Glutamatergic neuron (in vitro differentiated cells): ENCODE measurements at places on chromosomes 4 and X.
A peak's percentile ranks its signal among the peaks of the same experiment; 100 is the strongest.

GRCh38 chrX:12139934-12140611, 1.8 kb downstream of the FRMPD4 start:
- no peak for DNase-seq

- no peak for DNase-seq
Measured at GRCh38 chr4:74471264-74471663, 26.3 kb downstream of the AREG start.

- no peak for DNase-seq
Measured at GRCh38 chrX:131942034-131942433, 81.1 kb upstream of the STK26 start.

DNA sequence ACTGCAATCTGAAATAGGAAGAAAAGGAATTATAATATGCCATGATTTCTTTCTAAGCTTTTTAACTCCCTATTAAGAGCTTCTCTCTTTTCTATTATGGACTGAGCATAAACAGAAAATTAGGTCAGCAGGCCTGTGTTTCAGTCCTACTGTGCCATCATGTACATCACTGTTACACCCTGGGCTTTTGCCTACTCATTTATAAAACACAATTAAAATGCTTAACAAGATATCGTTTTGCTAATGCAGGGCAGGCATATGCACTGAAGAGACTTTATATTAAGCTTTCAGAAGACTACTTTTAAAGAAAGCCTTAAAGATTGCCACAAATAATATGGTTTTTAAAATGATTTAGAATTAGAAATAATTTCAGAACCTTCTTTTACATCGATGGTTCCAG, 828 bp upstream of the BBS12 start:
- no peak for DNase-seq

DNA sequence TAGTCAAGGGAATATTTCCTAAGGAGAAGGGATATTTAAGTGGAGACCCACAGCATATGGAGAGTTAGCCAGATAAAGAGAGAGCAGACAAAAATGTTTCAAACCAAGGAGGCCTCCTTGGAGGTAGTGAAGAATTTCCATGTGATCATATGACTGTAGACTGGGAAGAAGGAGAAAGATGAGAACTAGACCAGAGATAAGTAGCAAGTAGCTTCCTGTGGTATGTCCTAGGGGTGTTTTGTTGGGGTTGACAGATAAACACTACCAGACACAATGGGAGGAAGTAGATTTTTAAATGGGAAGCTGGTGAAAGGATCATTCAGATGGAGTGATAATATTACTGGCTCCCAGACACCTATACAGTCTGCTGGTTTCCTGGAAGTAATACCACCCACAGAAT, 13.6 kb downstream of the SYAP1 start:
- no peak for DNase-seq

DNA sequence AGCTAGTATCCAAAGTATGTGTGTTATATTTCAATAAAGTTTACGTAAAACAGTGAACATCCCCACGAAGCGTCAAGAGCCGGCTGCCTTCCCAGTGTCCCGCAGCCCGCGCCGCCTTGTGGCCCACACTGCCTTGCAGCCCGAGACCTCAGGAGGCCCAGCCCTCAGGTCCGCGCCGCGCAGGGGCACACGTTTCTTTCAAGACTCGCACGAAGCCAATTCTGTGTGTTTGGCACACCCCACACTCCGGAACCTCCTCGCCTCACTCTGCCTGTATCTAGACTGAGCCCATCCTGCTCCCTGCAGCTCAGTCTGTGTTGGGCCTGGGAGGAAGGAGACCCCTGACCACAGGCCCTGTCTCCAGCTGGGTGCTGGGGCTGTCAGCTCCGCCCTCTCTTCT, 5.8 kb downstream of the LRPAP1 start:
- DNase-seq = no peak

- peak; percentile 73 for DNase-seq
Measured at GRCh38 chrX:153878969-153879653, 6.9 kb downstream of the L1CAM start.

DNA sequence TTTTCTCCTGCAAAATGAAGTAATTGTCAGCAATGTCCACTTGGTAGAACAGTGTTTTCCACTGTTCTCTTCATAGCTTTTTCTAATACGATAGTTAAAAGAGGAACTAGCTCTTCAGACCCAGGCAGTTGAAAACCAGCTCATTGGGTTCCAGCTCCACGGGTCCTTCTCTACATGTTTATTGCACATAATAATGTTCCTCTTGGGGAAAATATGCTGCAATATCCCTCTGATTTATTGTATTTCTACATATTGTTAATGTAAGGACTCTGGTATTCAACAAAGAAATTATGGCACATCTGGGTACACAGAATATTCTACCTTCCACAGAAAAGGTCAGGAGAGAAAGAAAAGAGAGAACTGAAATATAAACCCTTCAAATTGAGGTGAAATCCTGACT, 473.4 kb downstream of the TRIML1 start:
- DNase-seq = no peak

- DNase-seq = no peak
Measured at GRCh38 chr4:184097241-184097605, 120.5 kb downstream of the ENPP6 start.

- DNase-seq = no peak
Measured at GRCh38 chrX:24025741-24026403, 1.1 kb downstream of the KLHL15 start.

DNA sequence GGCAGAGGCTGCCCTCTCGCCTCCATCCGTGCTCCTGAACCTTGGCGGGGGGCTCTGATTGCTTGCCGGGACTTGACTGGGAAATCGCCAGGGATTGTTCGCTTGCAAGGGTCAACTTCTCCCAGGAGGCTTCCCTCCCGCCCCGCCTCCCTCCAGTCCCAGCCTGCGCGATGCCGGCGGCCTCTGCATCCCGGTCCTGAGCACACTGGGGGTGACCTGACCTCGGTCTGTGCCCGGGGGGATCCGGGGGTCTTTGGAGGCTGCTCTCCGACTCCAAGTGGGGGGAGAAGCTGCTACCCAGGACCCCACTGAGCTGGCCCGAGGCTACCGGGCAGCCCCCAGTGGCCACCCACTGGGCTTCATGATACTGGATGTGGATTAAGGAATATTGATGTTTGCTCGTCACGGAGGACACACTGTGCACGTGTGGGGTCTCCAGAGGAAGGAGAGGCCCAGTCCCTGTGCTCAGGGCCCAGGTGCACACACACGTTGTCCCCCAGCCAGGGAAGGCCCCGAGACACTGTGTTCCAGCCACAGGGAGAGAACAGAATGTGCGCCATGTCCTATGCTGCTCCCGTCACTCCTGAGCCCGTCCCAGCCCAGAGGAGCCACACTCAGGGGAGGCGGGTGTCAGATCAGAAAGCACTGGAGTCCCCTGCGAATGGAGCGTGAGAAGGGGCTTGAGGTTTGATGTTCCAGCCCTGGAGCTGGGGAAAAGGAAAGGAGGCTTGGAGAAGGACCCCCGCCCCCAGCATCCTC, 55.9 kb upstream of the NKX1-1 start:
- peak; percentile 55 for DNase-seq

- peak; percentile 8 for DNase-seq
Measured at GRCh38 chr4:10082459-10083272, 33.9 kb downstream of the WDR1 start.

GRCh38 chrX:22365460-22365859, 92.7 kb downstream of the CBLL2 start:
- no peak for DNase-seq

DNA sequence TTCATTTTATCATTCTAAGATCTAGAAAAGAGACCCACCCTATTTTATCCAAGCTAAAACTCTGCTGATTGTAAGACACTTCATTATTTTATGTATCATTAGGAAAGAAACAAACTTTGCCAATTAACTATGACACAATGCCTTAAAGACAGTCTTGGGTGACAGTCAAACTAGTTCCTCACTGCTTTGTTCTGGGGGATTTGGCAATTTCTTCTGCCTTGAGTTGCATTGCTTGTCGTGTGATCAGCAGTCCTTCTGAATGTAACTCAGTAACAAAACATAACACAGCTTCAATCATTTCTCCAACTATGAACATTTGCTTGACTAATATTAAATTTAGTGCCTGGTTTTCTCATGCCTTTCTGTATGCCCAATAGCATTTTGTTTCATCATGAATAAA, 577.9 kb upstream of the DIPK2B start:
- no peak for DNase-seq

- no peak for DNase-seq
Measured at GRCh38 chr4:5773271-5773555, 62.2 kb downstream of the EVC start.

DNA sequence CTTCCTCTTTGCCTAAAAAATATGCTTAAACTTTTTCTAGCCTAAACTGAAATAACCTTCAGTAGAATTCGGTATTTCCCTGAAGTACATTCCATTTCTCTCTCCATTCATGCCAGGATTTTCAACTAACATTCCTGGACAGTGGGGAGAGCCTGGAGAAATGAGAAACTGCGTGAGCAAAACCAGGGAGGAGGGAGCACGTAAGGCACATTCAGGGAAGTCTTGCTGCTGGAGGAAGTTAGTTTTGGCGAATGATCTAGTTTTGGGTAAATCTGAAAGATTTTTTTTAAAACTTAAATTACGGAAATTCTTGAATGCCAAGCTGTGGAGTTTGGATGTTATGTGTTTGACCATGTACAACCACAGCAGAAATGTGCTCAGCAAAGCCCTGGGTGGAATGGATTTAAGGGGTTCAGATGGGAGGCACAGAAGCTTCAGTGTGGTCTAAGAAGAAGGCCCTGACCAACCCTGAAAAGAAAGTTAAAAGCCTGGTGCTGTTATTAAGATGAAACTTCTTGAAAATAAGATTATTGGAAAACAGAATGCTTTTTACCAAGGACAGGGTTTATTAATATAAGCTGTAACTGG, 347.8 kb downstream of the ANK2 start:
- no peak for DNase-seq

DNA sequence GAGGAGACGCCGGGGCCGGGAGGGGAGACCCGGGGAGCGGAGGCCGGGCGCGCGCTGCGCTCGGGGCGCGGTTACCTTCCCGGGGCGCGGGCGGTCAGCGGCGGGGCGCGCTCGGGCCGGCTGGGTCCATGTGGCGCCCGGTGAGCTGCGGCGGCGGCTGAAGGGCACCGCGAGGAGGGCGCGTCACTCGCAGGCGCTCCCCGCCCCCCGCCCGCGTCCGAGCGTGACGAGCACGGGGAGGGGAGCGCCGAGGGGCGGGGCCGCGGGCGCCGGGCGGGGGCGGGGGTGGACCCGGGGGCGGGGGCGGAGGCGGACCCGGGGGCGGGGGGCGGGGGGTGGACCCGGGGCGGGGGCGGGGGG, at the start of gene CPLX1:
Gene CPLX1 (minus strand): TSS at position 159 of the 360 bp plus-strand sequence. CDS start 1,607 bp downstream, outside the sequence.
- DNase-seq = peak; percentile 82

GRCh38 chrX:70354716-70355115, 64.8 kb downstream of the KIF4A start:
- DNase-seq = no peak

GRCh38 chr4:108729731-108730130, 33.1 kb downstream of the ETNPPL start:
- no peak for DNase-seq

GRCh38 chr4:79290376-79290775, 35.5 kb downstream of the NAA11 start:
- DNase-seq = no peak

DNA sequence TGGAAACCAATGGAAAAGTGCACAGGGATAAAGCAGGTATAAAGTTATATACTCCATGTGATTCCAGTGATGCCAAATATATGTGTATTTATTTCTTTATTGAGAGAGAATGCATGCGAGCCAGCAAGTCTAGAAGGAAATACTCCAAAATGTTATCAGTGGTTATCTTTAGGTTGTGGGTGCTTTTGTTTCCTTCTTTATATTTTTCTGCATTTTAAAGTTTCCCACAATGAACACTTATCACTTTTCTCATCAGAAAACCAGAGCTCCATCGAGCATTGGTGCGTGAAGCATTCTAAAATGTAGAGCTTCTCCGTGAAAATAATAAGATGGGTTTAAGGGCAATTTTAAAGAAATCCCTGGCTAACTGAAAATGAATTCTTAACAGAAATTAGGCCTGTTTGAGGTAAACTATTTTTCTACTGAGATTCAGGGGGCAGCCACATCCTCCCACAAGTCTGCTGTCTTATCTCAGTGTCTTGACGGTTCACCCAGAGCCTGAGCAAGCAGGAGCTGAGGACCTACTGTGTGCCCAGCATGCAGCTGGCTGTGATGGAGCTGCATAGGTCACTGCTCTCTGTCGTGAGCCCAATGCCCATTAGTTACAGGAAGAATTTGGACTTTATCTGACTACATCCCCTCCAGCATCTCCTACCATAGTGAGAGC, 18.7 kb upstream of the CD40LG start:
- no peak for DNase-seq

DNA sequence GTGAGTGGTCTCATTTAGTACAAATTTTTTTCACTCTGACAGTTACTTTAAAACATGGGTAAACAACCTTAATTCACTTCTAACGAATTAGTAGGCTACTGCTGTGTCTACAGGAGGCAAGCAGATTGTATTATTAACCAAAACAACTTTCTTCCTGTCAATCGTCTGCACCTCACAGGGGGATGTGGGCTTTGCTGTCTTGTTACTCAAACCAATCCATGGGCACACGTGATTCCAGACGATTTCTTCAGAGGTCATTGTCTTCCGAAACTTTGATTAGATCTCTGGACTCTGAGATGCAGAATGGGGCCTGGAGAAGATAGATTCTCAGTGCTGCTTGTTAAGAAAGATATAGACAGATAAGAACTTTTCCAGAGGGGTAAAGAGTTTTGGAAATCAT, 327.8 kb downstream of the DHX15 start:
- no peak for DNase-seq

- DNase-seq = no peak
Measured at GRCh38 chrX:5431823-5432222, 796.8 kb downstream of the NLGN4X start.

GRCh38 chr4:1012034-1012739, 761 bp downstream of the FGFRL1 start:
- no peak for DNase-seq

DNA sequence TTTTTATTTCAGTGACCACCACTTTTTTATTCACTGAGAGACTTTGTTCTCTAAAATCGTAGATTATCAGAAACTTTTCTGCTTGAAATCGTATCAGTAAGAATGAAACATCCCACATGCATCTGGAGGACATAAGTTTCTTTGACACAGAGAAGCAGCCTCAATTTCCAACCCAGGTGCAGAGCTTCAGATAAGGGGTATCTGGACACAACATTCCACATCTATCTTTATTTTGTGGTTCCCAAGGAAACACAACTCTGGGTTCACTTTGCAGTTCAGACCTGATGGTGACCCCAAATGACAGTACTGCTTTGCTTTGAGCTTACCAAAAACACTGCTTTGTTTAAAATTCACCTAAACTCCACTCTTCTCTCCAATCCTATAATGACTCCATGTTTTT, 1.3 kb upstream of the CLCN5 start:
- no peak for DNase-seq

GRCh38 chrX:107711521-107712181, 63.9 kb downstream of the TSC22D3 start:
- no peak for DNase-seq
